ENCODE measurements at places on chromosomes 12 and 14. TPM values are rescaled to one million over a fixed set of nuclear protein-coding genes. Genes with fewer than 3 reads are reported as not detected.

TAS2R9 gene
- not detected for total RNA-seq

- peaks cover 19% of the 10 kb centered on the region for H3K27me3 ChIP-seq
- H3K36me3 ChIP-seq: peaks cover 2% of the 10 kb centered on the region
- no peak overlapping the region for H3K4me3 ChIP-seq
- no peak for DNase-seq
- H3K4me1 ChIP-seq: peaks cover 6% of the 10 kb centered on the region
These were observed 9.7 kb upstream of the RIN3 start for GRCh38 chr14:92503756-92504491.

TGFB3 gene
- total RNA-seq: 3.0 TPM

DNA sequence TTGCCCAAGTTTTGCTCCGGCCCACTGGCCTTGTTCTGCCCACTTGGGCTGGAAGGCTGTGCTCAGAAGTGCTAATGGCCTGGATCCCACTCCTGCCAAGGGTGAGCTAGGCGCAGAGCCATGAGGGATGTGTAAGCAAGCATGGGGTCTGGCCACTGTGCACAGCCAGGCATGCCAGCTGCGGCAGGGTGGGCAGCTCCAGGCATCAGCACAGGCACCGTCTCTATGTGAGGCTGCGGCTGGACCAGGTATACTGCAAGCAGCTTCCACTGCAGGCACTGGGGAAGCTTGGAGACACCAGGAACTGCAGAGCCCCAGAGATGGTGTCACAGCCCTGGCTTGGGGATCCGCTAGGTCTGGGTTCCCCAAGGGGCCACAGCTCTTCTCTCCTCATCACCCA, 264.9 kb downstream of the LRIG3 start:
- no peak for DNase-seq
- no peak overlapping the region for H3K27ac ChIP-seq
- no peak overlapping the region for H3K4me3 ChIP-seq
- H3K36me3 ChIP-seq: no peaks in the 10 kb centered on the region
- H3K4me1 ChIP-seq: no peaks in the 10 kb centered on the region
- no peaks in the 10 kb centered on the region for H3K27me3 ChIP-seq

SYNE3 gene
- 44.1 TPM for total RNA-seq

LALBA gene
- not detected for total RNA-seq

DNA sequence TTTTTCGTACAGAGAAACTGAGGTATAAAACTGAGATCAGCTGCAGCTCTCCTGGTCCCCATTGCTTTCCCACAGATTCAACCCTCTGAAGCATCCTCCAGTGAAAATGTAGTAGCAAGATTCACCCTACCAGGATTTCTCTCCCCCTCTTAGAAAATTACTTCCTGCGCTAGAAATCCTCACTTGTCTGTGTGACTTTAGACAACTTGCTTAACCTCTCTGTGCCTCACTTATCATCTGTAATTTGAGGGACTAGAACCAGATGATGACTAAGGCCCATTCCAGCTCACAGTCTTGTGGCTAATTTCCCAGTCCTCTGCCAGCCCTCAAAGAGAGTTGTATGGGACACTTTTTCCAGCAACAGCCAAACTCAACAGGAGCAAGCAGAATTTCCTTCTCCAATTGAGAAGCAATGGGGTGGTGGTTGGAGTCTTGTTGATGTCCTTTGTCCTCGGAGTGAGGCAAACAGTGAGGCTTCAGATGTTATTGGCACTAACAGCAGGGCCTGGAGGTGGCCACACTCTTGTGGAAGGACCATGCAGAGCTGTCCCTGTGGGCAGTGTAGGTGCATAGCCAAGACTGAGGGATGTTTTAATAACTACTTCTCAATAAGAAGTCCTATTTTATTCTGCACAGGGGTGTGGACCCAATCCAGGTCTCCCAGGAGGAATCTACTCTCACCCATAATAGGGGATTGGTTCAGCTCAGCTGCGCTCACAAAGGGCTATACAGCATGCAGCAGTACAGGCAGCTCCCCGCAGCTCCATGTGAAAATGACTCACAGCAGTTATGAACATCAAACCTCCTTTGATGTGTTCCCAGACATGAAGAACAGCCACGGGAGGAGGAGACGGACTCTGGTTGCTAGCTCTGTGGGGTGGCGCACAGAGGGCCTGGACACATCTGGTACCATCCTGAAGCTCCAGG, 200.1 kb downstream of the DAD1 start:
- no peaks in the 10 kb centered on the region for H3K4me1 ChIP-seq
- no peak overlapping the region for H3K27ac ChIP-seq
- no peak overlapping the region for H3K4me3 ChIP-seq
- no peaks in the 10 kb centered on the region for H3K27me3 ChIP-seq

Measured in activated T-helper 1 cell treated with anti-CD3 and anti-CD28 coated beads, Interleukin-12 subunit alpha, Interleukin-12 subunit beta, Interleukin-2, Interleukin-4 antibody, amounts not matched to agents 30 ng/mL and 10 ng/mL and 1 ng/mL, durations not matched to agents 14 hours and 24 hours and 36 hours (primary cell).